ENCODE measurements at places on chromosomes 6 and 20. TPM values are rescaled to one million over a fixed set of nuclear protein-coding genes. Genes with fewer than 3 reads are reported as not detected.

Gene ELOVL5
- total RNA-seq: 117 TPM

Gene DST
- total RNA-seq: 1.9 TPM

Gene HCRTR2
- not detected for total RNA-seq

Gene CDSN
- not detected for total RNA-seq

Gene ERVFRD-1
- total RNA-seq: not detected

Gene LIN28B
- total RNA-seq: not detected

Gene GPR6
- total RNA-seq: not detected

Gene TINAG
- total RNA-seq: not detected

Gene RIPPLY2
- not detected for total RNA-seq

Gene RIMS1
- total RNA-seq: not detected

Gene CSE1L
- 158 TPM for total RNA-seq

Gene FRS3
- total RNA-seq: 3.7 TPM

Gene TRIM10
- not detected for total RNA-seq

Gene OPRM1
- total RNA-seq: not detected

Gene KDM1B
- total RNA-seq: 13.4 TPM

Gene MEP1A
- total RNA-seq: not detected

Gene CRISP3
- total RNA-seq: not detected

Gene PDSS2
- 13.7 TPM for total RNA-seq

Gene TBPL1
- total RNA-seq: 52.8 TPM

Gene TFAP2B
- total RNA-seq: not detected

Gene BPIFB2
- total RNA-seq: not detected

Gene CEP57L1
- total RNA-seq: 19.1 TPM

Gene SSTR4
- not detected for total RNA-seq

Gene SOBP
- 0.79 TPM for total RNA-seq

Gene GGTLC1
- not detected for total RNA-seq

Gene HTR1B
- not detected for total RNA-seq

Gene COL9A1
- total RNA-seq: not detected

Gene AURKA
- 49.2 TPM for total RNA-seq

Gene TMEM200A
- 1.7 TPM for total RNA-seq

Gene COL9A3
- total RNA-seq: not detected

Gene LTB
- 206 TPM for total RNA-seq

Gene CST5
- total RNA-seq: not detected

Gene LY86
- 0.31 TPM for total RNA-seq

Gene PBOV1
- not detected for total RNA-seq

Gene TNFRSF6B
- not detected for total RNA-seq

Measured in CD8-positive, alpha-beta memory T cell (primary cell).